ENCODE measurements at places on chromosomes 5 and 9. TPM values are rescaled to one million over a fixed set of nuclear protein-coding genes. Genes with fewer than 3 reads are reported as not detected.

- peaks cover 13% of the 10 kb centered on the region for H3K4me1 ChIP-seq
- DNase-seq, result no peak
- no peaks in the 10 kb centered on the region for H3K27me3 ChIP-seq
- no peak overlapping the region for H3K4me3 ChIP-seq
- no peaks in the 10 kb centered on the region for H3K36me3 ChIP-seq
Observed at GRCh38 chr5:93163010-93163663, 417.9 kb downstream of the NR2F1-AS1 start.

- no peaks in the 10 kb centered on the region for H3K4me1 ChIP-seq
- peak overlapping the region; percentile 94 for H3K27ac ChIP-seq
- no peak for DNase-seq
Observed at GRCh38 chr5:69416180-69416579, 1.3 kb downstream of the MARVELD2 start.

GRCh38 chr5:92637247-92637646, 943.8 kb downstream of the NR2F1-AS1 start:
- H3K27me3 ChIP-seq, result no peaks in the 10 kb centered on the region
- H3K27ac ChIP-seq, result no peak overlapping the region
- H3K36me3 ChIP-seq, result no peaks in the 10 kb centered on the region
- DNase-seq, result no peak
- no peak overlapping the region for H3K4me3 ChIP-seq

DNA sequence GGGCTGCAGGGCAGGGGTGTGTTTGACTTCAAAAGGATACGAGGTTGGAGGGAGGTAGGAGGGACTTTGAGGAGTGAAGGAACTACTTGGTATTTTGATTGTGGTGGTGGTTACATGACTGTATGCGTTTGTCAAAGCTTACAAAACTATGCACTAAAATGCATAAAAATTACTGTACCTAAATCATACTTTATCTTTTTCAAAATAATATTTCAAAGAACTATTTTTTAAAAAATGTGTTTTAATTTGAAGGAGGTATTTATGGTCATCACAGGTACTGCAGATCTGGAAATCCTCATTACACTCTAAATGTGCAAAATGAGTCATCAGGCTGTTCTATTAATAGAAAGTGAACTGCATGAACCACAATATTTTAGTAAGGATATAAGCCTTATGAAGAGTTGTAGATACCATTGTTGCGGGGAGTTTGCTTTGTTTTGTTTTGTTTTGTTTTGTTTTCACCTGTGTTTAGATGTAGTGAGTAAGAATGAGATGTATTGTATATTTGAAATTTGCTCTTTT, 116.9 kb downstream of the ARRDC3 start:
- no peaks in the 10 kb centered on the region for H3K36me3 ChIP-seq
- H3K4me3 ChIP-seq, result no peak overlapping the region
- H3K27me3 ChIP-seq, result no peaks in the 10 kb centered on the region
- DNase-seq, result no peak
- no peak overlapping the region for H3K27ac ChIP-seq

DNA sequence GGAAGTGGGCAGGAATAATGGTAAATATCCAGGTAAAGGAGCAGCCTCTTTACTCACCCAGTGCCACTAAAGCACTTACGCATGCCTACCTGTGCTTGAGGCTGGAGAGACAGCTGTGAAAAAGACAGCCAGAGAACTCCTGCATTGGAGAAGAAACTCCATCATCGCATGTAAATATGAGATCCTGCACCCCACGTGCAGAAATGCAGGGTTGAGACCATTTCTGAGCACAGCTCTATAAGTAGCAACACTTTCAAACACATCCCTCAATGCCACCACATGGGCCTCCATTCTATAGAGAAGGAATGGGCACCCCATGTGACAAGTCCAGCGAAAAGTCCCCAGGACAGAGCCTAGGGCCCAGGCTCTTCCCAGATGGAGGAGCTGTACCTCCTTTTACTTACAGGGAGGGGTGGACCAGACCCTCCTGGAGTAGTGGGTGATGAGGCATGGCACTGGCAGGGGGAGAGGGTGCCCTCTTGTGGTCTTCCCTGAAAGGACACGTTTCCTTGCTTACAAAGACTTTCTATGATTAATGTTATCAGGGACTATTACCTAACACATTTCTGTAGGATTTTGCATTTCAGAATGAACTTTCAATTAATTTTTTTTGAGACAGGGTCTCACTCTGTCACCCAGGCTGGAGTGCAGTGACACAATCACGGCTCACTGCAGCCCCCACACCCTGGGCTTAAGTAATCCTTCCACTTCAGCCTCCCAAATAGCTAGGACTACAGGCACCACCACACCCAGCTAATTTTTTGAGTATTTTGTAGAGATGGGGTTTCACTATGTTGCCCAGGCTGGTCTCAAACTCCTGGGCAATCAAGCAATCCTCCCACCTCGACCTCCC, 55.3 kb upstream of the IL17B start:
- H3K36me3 ChIP-seq, result no peaks in the 10 kb centered on the region
- H3K27ac ChIP-seq, result peak overlapping the region; percentile 33
- DNase-seq, result no peak
- H3K4me1 ChIP-seq, result no peaks in the 10 kb centered on the region

- H3K4me3 ChIP-seq, result no peak overlapping the region
- DNase-seq, result no peak
- no peak overlapping the region for H3K27ac ChIP-seq
- H3K36me3 ChIP-seq, result no peaks in the 10 kb centered on the region
- no peaks in the 10 kb centered on the region for H3K27me3 ChIP-seq
Observed at GRCh38 chr9:81898851-81899250, 29.4 kb upstream of the SPATA31D4 start.

DNA sequence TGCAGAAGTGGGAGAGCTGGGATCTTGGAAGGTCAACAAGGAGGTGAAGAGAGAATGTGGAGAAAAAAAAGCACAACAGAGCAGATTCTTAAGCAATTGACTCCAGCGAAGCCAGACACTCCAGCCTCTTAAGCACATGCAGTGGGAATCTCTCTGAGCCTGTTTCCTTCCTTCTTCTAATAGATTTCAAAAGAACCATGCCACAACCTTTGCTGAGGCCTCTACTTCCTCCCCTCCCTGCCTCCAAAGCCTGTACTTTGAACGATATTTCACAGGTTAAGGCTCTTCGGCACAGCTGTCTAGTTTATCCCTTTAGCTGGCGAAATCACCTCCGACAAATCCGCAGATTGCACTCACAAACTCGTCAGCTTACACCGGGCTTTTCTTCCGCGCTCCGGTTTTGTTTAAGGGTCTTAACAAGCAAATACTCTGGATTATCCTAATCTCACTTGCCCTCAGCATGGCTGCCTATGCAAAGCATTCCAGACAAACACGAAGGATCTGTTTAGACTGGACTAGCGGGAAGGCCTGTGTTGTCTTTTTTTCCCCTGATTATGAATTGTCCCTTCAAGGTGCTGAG, 211.6 kb upstream of the PANK3 start:
- H3K36me3 ChIP-seq, result no peaks in the 10 kb centered on the region
- no peak for DNase-seq
- no peaks in the 10 kb centered on the region for H3K4me1 ChIP-seq
- no peak overlapping the region for H3K27ac ChIP-seq
- no peaks in the 10 kb centered on the region for H3K27me3 ChIP-seq

DNA sequence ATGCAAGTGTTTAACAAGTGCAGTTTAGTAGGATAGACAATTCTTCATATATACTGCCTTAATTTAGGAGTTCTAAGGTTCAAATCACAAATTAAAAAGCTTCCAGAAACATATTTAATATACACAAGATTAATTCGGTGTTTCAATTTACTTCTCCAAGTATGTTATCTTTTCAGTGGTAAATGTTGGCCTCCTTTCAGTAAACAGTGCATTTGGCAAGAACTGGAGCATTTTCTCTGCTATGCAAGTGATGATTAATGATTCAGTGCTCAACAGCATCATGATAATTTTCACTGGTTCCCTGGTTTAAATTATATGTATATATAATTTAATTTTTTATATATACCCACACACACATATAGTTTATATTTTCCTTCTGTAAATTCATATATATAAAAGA, 541.7 kb downstream of the EFNA5 start:
- H3K4me3 ChIP-seq, result no peak overlapping the region
- H3K4me1 ChIP-seq, result no peaks in the 10 kb centered on the region
- H3K27me3 ChIP-seq, result no peaks in the 10 kb centered on the region
- H3K36me3 ChIP-seq, result no peaks in the 10 kb centered on the region

- no peaks in the 10 kb centered on the region for H3K27me3 ChIP-seq
- peaks cover 3% of the 10 kb centered on the region for H3K4me1 ChIP-seq
- H3K27ac ChIP-seq, result no peak overlapping the region
- H3K4me3 ChIP-seq, result no peak overlapping the region
- DNase-seq, result no peak
- no peaks in the 10 kb centered on the region for H3K36me3 ChIP-seq
Observed at GRCh38 chr9:130028493-130029222, 14.3 kb downstream of the FNBP1 start.

DNA sequence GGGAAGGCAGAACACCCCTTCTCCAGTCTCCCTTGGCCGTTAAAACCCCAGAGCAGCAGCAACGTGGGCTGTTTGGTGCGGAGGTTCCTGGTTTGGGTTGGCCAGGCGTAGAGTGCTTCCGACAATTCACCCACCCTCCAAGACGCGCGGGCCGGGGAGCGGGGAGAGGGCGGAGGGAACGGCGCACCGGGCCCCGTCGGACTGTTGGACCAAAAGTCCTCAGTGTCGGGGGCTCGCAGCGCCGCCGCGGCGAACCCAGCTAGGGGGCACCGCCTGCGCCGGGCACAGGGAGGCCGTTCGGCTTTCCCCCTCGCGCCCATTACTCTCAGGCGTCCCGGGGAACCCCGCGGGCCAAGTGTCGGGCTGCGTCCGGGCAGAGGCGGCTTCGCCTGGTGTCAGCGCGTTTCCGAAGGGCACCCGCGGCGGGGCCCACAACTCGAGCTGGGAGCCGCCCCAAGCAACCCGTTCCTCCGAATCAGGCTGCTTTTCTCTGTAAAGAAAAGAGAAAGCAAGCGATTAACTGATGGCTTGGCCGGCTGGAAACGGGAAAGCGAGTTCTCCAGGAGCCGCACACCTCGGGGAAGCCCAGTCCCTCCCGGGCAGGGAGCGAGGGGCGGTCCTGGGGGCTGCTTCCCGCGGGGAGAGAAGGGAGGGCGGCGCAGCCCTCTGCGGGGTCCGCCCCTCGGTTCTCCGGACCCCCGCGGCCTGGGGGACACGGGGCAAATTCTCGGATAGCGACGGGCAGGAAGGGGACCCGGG, 145.5 kb downstream of the ERCC6L2 start:
- no peak for DNase-seq
- H3K4me3 ChIP-seq, result peak overlapping the region; percentile 74
- H3K27ac ChIP-seq, result peak overlapping the region; percentile 13
- no peaks in the 10 kb centered on the region for H3K36me3 ChIP-seq

- no peaks in the 10 kb centered on the region for H3K36me3 ChIP-seq
- DNase-seq, result no peak
- H3K27me3 ChIP-seq, result no peaks in the 10 kb centered on the region
- H3K4me1 ChIP-seq, result no peaks in the 10 kb centered on the region
- no peak overlapping the region for H3K4me3 ChIP-seq
Observed at GRCh38 chr9:96460470-96460869, 10.5 kb downstream of the HABP4 start.

DNA sequence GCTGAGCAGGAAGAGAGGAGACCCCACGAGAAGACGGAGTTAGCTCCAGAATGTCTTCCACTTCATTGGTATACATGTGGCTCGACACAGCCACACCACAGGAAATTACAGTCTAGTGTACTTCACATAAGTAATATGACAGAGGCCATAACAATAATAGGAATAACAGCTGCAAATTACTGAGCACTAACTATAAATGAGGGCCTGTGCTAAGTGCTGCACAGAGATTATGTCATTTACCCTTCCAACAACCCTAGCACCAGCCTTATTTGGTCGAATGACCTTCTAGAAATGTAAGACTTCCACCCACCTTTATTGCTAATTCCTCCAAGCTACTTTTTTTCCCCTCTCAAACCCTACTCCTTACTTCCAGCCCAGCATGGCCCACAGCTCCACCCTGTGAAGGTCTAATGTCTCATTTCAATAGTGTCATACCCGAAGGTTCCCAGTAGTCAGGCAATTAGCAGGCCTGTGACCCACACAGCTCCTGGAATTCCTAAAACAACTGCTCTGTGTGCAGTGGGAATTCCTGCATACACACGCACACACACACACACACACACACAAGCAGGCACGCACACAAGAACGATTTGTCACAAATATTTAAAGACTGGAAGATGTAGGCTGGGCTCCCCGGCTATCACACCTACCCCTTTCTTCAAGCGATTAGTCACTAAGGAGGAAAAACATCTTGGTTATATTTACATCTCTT, 134.5 kb downstream of the FRMD3 start:
- DNase-seq, result no peak
- no peak overlapping the region for H3K4me3 ChIP-seq
- no peaks in the 10 kb centered on the region for H3K36me3 ChIP-seq
- no peak overlapping the region for H3K27ac ChIP-seq

DNA sequence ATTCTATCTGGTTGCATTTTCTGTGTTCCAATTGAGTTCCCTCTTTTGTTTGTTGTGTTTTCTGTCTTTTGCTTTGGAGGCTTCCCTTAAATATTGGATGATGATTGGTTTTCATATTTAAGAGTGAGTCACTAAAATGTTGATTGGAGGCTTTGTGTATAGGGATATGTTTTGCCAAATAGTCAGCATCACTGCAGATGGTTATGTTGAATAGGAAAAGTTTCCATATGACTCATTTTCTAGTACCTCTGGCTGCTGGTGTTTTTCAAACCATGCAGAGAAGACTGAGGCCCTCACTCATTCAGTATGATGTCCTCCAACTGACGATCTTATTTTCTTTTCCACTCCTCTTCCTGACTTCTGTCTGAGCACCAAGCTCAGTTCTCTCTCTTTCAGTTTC, 1290.0 kb downstream of the EFNA5 start:
- no peak overlapping the region for H3K4me3 ChIP-seq
- DNase-seq, result no peak
- no peaks in the 10 kb centered on the region for H3K4me1 ChIP-seq
- no peaks in the 10 kb centered on the region for H3K36me3 ChIP-seq
- no peaks in the 10 kb centered on the region for H3K27me3 ChIP-seq

DNA sequence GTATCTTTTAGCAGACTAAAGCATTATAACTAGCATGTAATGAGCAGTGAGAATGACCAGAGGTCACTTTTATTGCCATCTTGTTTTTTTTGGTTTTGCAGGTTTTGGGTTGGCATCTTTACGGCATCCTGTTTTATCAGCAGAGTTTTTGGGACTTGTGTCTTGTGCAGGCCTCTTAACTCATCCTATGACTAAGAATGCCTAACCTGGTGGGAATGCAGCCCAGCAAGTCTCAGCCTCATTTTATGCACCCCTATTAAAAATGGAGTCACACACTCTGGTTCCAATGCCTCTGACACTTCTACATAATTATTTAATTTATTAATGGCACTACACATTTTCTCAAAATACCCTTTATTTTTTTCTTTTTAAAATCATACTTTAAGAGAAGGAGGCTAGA, 726.5 kb upstream of the RIOK2 start:
- H3K4me3 ChIP-seq, result no peak overlapping the region
- no peaks in the 10 kb centered on the region for H3K4me1 ChIP-seq
- DNase-seq, result no peak
- no peaks in the 10 kb centered on the region for H3K36me3 ChIP-seq
- no peak overlapping the region for H3K27ac ChIP-seq
- H3K27me3 ChIP-seq, result no peaks in the 10 kb centered on the region

Gene F2RL2
- 3.4 TPM for total RNA-seq

Gene GADD45G
- 13.0 TPM for total RNA-seq

Gene BARX1
- total RNA-seq, result 2.6 TPM

Gene GNPDA1
- total RNA-seq, result 38.3 TPM

Gene WDR38
- total RNA-seq, result not detected

Gene PDE8B
- total RNA-seq, result 57.1 TPM
